HFFc6 (cell line): ENCODE measurements at places on chromosomes 3 and 15.
A peak's percentile ranks its signal among the peaks of the same experiment; 100 is the strongest.

DNA sequence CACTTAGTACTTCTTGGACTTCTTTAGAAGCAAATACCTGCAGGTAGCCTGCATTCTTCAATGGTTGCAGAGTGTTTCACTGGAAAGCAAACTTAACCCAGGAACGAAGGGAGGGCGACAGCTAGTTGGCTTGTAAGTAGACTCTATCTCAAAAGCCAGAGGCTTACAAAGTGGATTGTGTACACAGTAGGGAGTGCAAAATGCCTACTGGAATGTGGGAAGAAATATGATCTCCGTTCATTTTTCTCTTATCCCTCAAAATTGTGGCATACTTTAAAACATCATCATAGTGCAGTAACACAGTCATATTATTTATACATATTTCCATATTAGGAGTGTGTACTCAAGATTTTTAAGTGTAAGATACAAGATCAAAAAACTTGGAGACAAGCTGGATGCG, 155.7 kb downstream of the LIPC start:
- DNase-seq: no peak

GRCh38 chr3:36488077-36488789, 107.9 kb downstream of the STAC start:
- DNase-seq: no peak

DNA sequence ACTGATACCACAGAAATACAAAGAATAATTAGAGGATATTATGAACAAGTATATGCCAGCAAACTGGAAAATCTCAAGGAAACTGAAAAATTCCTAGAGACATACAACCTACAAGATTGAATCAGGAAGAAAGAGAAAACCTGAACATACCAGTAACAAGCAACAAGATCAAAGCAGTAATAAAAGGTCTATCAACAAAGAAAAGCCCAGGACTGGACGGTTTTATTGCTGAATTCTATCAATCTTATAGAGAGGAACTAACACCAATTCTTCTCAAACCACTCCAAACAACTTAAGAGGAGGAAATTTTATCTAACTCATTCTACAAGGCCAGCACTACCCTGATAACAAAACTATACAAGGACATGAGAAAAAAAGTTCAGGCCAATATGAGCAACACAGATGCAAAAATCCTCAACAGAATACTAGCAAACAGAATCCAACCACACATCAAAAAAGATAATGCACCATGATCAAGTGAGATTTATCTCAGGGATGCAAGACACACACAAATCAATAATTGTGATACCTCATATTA, 71.1 kb upstream of the IMPG2 start:
- no peak for DNase-seq

DNA sequence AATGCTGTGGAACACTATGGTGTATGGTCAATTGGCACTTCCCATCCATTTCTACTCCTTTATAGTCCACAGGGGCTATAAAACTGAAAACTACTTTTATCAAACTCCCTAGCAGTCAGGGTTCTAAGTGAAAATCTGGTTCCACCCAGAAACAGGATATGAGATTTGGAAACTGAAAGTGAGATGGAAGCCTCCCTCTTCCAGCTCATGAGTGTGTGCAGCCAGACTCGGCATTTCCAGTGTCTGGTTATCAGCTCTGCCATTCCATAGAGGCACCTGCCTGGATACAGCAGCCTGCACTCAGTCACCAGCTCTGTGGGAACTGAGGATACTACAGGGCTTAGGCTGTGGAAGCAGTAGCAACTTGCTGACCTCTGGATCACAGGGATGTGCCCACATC, 14.7 kb upstream of the PLA2G4F start:
- no peak for DNase-seq

GRCh38 chr3:58620421-58620820, 43.2 kb upstream of the FAM107A start:
- DNase-seq: no peak

DNA sequence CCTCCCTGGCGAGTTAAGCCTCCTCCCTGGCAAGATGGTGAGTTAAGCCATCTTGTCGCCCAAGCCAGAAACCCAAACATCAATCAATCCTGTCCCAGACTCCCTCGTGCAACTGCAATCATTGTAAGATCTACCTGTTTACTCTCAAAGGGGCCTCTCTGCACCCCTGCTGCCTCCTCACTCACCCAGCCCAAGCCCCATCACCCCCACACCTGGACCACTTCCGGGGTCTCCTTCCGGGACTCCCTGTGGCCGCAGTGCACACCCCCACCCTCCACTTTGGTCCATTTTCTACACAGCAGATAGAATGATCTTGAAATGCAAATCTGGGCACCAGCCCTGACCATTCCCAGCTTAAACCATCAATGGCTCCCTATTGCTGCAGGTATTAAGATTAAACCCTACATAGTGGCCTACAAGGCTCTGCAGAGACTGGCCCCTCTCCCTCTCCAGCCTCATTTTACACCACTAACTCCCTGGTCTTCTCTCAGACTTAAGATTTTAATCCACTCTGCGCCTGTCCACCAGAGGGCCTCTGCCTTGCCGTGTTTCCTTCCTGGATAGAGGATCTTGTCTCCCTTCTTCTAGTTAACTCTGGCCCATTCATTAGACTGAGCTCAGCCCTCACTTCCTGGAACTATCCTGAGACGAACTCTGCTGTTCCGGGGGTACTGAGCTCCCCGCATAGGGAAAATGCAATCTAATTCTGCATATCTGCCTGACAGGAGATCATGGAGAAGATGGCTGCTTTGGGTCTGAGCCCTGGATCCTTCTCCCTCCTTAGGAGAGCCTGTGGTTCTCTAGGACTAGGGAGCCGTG, 41.9 kb upstream of the SLC6A1 start:
- DNase-seq: peak; percentile 39

DNA sequence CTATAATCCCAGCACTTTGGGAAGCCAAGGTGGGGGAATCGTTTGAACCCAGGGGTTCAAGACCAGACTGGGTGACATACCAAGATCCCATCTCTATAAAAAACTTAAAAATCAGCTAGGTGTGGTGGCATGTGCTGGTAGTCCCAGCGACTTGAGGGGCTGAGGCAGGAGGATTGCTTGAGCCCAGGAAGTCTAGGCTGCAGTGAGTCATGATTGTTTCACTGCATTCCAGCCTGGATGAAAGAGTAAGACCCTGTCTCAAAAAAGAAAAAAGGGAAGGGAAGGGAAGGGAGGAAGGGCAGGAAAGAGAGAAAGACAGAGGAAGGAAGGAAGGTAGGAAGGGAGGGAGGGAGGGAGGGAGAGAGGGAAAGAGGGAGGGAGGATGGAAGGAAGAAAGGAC, 133.7 kb upstream of the LRRN1 start:
- no peak for DNase-seq

GRCh38 chr3:30198162-30198561, 408.2 kb upstream of the TGFBR2 start:
- DNase-seq: no peak

DNA sequence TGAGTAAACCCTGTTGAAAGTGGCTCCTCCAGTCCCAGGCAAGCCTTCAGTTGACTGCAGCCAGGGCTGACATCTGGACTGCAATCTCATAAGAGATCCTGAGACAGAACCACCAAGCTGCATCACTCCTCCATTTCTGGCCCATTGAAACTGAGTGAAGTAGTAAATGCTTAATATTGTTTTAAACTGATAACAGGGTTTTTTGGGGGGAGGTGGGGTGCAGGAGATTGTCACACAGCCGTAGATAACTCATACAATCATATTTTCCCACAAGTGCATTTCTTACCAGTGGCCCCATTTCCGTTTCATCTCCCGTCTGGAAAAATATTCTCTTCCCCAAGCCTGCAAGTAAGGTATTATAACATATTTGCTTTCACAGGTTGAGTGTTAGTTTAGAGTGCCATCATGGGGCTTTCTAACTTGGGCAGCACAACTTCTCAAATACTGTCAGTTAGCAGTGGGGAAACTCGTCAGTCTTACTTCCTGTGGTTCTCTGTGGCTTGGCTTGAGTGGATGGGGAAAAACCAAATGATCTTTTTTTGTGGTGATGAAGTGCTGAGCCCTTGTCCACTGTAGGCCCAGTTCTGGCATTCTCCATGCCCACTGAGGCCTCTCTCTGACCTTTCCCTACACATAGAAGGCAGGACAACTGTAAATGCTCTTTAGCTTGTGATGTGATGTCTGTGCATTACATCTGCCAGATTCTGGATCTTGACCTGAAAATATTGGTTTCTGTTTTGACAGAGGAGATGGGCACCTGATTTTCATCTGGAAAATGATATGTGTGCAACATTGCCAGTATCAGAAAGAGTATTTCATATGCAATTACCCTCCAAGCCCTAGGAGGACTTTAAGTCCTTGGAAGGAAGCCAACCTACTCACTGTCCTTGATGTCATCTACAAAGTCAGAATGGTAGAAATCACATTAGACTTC, 90.1 kb upstream of the BHLHE40 start:
- peak; percentile 5 for DNase-seq

GRCh38 chr3:165523801-165524200, 313.4 kb downstream of the BCHE start:
- DNase-seq: no peak

- DNase-seq: peak; percentile 91
Observed at GRCh38 chr3:141366285-141367037, 1.8 kb upstream of the ZBTB38 start.

- no peak for DNase-seq
Observed at GRCh38 chr3:190086191-190086590, 34.5 kb downstream of the P3H2 start.

DNA sequence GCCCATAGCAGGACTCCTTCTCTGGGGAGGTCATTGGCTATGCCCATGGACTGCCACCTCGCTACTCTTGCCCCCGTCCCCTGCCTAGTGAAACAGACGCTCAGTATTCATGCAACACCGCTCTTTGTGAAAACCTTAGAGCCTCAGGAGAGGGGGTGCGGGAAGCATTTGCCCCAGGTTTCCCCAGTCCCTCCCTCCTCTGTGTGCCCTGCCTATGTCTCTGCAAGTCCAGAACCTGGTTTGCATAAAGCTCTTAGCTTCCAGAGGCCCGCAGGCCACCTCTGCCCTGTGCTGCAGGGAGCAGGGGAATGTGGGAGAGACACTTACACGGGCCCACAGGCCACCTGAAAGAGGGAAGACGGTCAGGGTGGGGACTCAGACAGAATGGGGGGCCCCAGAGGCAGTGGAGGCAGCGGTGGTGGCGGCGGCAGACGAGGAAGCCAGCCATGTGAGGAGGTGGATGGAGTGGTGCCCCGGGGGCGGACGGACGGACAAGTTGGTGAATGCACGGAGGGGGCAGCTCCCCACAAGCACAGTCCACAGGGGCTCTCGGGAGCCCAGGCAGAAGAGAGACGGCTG, 33.8 kb upstream of the CTSH start:
- DNase-seq: no peak

- DNase-seq: no peak
Observed at GRCh38 chr3:74824366-74824765, 209.9 kb upstream of the CNTN3 start.

DNA sequence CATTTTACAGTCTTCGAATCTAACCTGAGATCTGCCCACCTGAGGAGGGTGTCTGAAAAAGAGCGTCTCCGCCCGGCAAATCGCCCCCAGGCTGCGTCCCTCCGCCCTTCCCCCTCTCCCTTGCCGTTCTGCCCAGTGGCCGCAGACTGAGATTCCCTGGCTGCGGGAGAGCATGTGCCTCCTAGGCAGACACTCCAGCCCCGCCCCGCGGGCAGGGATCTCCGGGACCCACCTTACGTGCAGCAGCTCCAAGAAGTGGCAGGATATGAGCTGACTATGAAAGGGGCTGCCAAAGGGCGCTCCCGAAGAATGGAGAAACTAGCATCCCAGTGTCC, 2.7 kb upstream of the WNT5A start:
- DNase-seq: no peak

- no peak for DNase-seq
Observed at GRCh38 chr15:26983822-26984221, 12.8 kb downstream of the GABRG3 start.

GRCh38 chr15:75695220-75695619, 17.4 kb downstream of the CSPG4 start:
- no peak for DNase-seq

DNA sequence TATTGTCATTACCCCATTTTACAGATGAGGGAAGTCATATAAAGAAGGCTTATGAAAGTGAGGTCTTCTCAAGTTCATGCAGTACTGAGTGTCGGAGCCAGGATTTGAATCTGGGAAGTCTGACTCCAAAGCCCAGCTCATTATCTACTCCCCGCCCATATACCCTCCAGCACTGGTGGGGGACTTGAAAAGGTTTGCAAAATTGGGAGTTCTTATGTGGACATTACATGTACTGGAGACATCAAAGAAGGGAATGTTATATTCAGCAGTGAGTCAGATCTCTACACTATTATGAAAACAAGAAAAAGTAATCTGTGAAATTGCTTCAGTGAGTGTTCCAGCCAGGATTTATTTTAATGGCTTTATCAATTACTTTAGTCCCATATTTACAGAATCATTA, 185.2 kb upstream of the CADPS start:
- no peak for DNase-seq

DNA sequence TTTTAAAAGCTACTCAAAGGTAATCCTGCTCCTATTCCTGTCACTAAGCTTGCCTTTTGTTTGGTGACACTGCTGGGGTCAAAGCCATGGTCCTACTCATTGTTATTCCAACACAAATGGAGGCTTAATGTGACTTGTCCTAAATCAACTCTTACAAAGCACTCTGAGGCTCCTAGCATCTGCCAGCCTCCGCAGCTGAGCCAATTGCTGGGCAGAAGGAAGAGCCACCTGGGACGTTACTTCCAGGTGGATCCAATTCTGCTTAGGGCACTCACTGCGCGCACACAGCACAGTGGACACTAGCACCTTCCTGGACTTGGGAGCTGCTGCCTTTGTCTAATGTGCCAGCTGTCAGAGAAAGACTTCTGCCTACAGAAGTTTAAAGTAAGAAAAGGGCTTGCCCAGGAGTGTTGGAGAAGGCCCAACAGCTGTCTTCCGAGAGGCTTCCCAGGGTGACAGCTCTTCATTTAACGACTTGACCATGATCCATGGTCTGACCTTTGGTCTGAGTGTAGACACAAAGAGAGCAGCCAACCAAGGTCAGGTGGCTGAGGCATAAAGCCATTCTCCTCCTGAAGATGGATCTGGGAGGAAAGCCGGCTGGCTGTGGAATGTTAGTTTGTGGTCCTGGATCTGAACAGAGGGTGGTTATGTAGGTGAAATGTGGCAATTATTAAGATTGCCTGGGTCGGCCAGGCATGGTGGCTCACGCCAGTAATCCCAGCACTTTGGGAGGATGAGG, 102.2 kb downstream of the AQP9 start:
- no peak for DNase-seq
